ENCODE measurements at places on chromosomes 7 and 10.
A peak's percentile ranks its signal among the peaks of the same experiment; 100 is the strongest.

- DNase-seq, result no peak
These were observed 18.5 kb downstream of the CHST12 start for GRCh38 chr7:2421943-2422310.

GRCh38 chr7:99446096-99446495 is 7.4 kb downstream of the CPSF4 start:
- no peak for DNase-seq

DNA sequence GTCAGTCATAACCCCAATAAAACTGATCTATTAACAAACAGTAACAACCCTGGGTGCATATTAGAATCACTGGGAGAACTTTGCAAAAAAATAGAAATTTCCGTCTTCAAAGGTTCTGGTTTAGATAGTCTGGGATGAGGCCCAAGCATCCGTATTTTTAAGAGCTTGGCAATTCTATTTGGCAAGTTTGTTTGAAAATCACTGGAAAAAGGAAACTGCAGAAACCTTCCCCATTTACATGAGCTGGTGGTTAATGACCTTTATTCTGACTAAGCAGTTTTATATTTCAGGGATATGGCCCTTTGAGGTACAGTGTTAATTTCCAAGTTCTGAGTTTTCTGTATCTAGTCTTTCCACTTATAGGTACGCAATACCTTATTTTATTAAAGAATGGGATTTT is 115.8 kb upstream of the PRR15 start:
- no peak for DNase-seq

- no peak for DNase-seq
These were observed 450.7 kb downstream of the HTR7 start for GRCh38 chr10:90407131-90407530.

DNA sequence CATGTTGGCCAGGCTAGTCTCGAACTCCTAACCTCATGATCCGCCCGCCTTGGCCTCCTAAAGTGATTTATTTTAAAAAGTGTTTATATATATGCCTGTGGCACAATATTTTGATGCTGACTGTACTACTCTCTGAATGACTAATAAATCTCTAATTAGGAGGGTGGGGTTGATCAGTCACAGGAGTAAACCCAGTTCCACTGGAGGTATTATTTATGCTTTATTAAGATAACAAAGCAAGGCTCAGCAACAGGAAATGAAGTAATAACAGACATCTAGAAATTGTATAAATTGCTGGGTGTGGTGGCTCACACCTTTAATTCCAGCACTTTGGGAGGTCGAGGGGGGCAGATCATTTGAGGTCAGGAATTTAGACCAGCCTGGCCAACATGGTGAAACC is 26.0 kb upstream of the MCU start:
- DNase-seq, result no peak

DNA sequence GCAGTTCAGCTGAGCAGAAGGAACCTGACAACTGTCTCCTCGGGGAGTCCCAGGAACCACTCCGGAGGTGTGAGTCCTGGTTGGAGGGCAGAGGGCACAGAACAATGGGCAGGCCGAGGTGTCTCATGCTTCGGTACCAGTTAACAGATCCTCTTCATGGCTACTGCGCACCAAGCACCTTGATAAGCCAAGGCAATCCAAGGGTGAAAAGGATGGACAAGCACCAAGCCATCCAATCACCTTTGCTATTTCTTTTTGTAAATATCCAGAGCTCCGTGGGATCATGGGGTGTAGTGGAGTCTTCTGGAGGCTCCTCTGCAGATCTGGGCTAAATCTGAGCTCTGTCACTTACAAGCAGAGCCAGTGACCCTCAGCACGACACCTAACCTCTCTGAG is 233.5 kb downstream of the WDR11 start:
- no peak for DNase-seq

- DNase-seq, result no peak
These were observed 225.0 kb downstream of the CALN1 start for GRCh38 chr7:72187179-72187578.

DNA sequence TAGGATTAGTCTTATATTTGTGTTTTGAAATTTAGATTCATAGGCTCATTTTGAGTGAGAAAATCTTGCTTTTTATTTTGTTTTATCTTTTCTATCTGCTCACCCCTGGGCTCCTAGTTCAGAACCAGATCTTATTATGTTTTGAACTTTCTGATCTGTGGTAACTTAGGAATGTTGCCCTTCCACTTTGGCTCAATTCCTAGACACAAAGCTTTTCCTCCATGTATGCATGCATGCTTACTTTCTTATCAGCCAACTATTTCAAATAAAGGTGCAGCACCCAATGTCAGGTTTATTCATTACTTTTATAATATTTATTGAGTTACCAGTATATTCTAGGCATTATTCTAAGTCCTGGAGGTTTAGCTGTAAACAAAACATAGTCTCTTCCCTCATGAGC is 374.8 kb upstream of the KIAA1217 start:
- no peak for DNase-seq

GRCh38 chr10:7410301-7410861 is 453 bp downstream of the SFMBT2 start:
- DNase-seq, result peak; percentile 58

GRCh38 chr7:27704422-27705199 is 35.4 kb upstream of the TAX1BP1 start:
- no peak for DNase-seq

DNA sequence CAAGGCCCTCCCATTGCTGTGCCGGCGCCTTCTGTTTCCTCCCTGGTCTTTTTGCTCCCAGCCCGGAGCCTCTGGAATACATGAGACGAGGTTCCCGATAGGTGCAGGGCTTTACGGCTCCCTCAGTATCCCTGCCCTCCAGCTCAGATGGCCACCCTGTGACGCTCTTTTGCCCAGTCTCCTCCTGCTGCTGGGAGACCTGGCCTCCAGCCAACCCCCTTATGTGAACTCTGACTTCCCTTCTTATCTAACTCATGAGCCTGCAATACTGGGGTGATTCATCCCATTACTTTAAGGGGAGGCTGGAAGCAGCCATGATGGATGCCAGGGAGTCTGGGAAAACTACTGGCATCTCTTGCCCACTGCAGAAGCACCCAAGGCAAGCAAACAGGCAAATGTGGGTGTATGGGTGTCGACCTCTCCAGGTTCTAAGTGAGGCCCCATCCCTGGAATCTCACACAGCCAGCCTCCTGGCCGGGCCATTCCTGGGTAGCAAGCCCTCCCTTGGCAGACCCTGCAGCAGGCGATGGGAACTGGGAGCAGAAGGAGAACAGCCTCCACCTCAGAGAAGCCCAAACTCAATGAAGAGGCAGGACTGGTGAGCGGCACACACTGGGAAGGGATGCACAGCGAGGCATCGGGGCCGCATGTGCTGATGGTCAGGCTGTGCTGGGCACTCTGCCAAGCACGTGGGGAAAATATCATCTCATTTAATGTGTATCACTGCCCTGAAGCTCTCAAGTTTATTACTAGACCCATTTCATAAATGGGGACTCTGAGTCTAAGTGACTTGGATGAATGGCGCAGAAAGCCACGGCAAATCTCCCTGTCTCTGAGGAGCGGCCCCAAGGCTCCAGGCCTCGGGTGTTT is 97.5 kb downstream of the FAM53B start:
- no peak for DNase-seq

DNA sequence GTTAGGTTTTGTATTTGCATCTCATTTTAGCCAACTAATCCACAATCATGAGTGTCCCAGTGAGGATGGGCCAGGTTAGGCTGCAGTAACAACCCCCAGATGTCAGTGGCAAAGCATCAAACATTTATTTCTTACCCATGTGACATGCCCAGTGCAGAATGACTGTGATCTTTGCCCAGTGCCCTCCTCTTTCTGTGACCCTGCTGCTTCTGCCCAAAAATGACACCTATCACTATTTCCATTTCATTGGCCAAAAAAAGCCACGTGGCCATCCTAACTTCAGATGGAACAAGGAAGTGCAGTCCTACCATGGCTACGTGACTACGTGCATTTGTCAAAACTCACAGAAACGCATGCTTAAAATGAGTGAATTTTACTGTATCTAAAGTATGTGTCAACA is 109.2 kb upstream of the PRR15 start:
- no peak for DNase-seq

GRCh38 chr7:124201768-124202349 is 169.0 kb upstream of the TMEM229A start:
- no peak for DNase-seq

GRCh38 chr7:99863847-99864440 is 12.9 kb downstream of the OR2AE1 start:
- DNase-seq, result no peak

GRCh38 chr7:378041-378420 is 88.1 kb downstream of the FOXL3 start:
- no peak for DNase-seq

DNA sequence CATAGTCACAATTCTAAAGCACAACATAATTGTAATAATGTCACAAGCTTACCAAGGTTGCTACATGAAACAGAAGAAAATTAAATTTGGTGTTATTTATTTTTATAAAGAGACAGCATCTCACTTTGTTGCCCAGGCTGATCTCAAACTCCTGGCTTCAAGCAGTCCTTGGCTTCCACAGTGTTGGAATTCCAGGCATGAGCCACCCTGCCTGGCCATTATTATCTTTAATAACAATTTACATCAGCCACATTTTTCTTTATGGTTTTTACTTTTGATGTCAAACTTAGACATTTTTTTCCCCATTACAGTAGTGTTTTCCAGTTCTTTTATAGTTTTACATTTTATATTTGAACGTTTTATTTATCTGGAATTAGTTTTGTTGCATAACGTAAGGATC is 46.7 kb downstream of the BMPR1A start:
- no peak for DNase-seq

- DNase-seq, result no peak
These were observed 191.7 kb downstream of the CXCL12 start for GRCh38 chr10:44193166-44193565.

GRCh38 chr7:2403718-2404648 is 572 bp downstream of the CHST12 start:
- no peak for DNase-seq

DNA sequence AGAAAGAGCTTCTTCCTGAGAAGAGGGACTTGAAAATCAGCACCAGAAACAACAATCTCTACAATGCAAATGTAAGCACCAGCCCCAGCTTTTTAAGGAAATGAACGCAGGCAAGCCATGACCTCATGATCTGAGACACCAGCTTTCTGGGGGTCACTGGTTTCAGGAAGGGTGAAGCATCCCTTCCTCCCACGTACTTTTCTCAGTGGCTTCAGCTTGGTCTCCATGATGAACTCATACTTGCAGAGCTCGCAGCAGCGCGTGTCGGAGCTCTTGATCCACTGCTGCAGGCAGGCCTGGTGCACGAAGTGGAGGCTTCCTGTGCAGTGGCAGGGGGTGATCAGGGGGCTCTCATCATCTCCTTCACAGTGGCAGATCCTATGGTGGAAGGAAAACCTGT is 87.0 kb downstream of the ALOX5 start:
- DNase-seq, result no peak

- DNase-seq, result peak; percentile 53
These were observed 10.9 kb downstream of the CDHR1 start for GRCh38 chr10:84205049-84205852.

GRCh38 chr10:14810969-14811953 is 26.6 kb downstream of the CDNF start:
- no peak for DNase-seq

Measured in right forelimb (tissue), 1 donor.